GM23248 (cell line): ENCODE measurements at places on chromosomes 7 and 10. TPM values are rescaled to one million over a fixed set of nuclear protein-coding genes. Genes with fewer than 3 reads are reported as not detected.

- no peak for DNase-seq
- H3K4me3 ChIP-seq = no peak overlapping the region
- H3K27ac ChIP-seq = no peak overlapping the region
Observed at GRCh38 chr10:123972481-123973401, 81.1 kb upstream of the CPXM2 start.

FAM13C gene
- total RNA-seq = 0.51 and 0.54 TPM in 2 replicates

HYAL4 gene
- total RNA-seq = not detected in 2 replicates

DNA sequence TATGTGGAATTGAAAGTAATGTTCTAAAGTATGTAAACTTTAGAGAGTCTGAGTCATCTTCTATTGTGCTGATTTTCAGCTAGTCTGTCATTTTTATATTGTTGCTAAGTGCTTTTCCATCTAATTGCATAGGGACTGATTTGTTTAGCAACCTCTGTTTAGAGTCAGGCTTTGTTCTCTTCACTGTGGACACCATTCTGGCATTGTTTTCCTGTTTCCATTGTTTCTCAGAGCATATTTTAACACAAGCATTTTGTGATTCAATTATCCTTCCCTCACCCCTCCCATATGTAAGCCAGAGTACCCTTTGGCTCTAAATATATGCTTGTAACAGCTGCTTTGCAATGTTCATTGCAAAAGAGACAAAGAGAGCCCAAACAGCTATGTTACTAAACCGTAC lies 748.4 kb upstream of the PHF14 start:
- no peaks in the 10 kb centered on the region for H3K4me1 ChIP-seq
- no peaks in the 10 kb centered on the region for H3K36me3 ChIP-seq
- H3K4me3 ChIP-seq = no peak overlapping the region
- no peak for DNase-seq
- H3K27ac ChIP-seq = no peak overlapping the region
- H3K27me3 ChIP-seq = no peaks in the 10 kb centered on the region

- DNase-seq = no peak
- H3K36me3 ChIP-seq = no peaks in the 10 kb centered on the region
- no peaks in the 10 kb centered on the region for H3K27me3 ChIP-seq
- H3K4me3 ChIP-seq = no peak overlapping the region
Observed at GRCh38 chr10:128042131-128042610, 84.1 kb downstream of the MKI67 start.

- DNase-seq = no peak
- H3K27me3 ChIP-seq = no peaks in the 10 kb centered on the region
- H3K4me3 ChIP-seq = no peak overlapping the region
- H3K4me1 ChIP-seq = no peaks in the 10 kb centered on the region
Observed at GRCh38 chr10:7734821-7735220, 31.7 kb downstream of the ITIH2 start.

DNA sequence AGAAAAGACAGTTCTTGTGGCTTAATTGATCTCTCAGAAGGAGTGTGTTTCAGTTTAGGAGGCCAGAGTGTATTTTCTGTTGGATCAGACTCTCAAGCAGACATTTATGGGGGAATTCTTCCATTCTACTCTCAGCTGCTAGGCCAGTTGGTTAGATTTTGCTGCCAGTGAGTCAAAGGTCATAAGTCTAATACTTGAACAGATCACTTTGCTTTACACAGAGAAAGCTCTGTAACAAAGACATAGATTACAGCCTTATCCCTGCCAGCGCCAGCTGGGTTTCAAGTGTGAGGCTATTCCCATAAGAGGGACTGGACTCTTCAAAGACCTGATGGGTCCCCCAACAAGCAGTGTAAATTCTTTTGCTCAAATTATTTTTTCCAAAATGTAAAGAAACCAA lies 145.6 kb upstream of the SEMA3C start:
- DNase-seq = no peak
- H3K4me3 ChIP-seq = no peak overlapping the region
- no peaks in the 10 kb centered on the region for H3K36me3 ChIP-seq
- no peak overlapping the region for H3K27ac ChIP-seq
- no peaks in the 10 kb centered on the region for H3K4me1 ChIP-seq

GPR85 gene
- total RNA-seq = 5.1 and 7.2 TPM in 2 replicates

- no peak overlapping the region for H3K4me3 ChIP-seq
- DNase-seq = no peak
- no peaks in the 10 kb centered on the region for H3K4me1 ChIP-seq
- H3K36me3 ChIP-seq = no peaks in the 10 kb centered on the region
- no peaks in the 10 kb centered on the region for H3K27me3 ChIP-seq
- no peak overlapping the region for H3K27ac ChIP-seq
Observed at GRCh38 chr10:103722632-103723031, 132.7 kb downstream of the SH3PXD2A start.

HOXA10 gene
- total RNA-seq = 27.4 and 29.3 TPM in 2 replicates

DNA sequence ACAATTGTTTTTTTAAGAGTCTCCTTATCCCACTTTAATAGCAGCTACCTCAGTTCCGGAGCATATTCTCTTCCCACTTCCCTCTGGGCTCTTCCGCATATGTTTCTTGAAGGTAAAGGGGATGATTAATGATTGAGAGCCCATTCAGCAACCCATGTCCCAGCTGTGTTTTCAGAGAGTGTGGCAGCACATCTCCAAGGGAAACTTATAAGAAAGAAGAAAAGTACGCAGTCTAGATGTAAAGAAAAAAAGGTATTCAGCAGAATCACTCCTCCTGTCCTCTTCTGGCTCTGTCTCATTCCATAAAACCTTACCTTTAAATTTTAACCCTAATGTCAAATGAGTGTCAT lies 9.7 kb upstream of the ANKRD7 start:
- H3K4me3 ChIP-seq = peak overlapping the region; percentile 88
- DNase-seq = no peak
- no peaks in the 10 kb centered on the region for H3K4me1 ChIP-seq
- no peaks in the 10 kb centered on the region for H3K27me3 ChIP-seq

- H3K36me3 ChIP-seq = no peaks in the 10 kb centered on the region
- DNase-seq = peak; percentile 18
- no peaks in the 10 kb centered on the region for H3K4me1 ChIP-seq
- H3K4me3 ChIP-seq = no peak overlapping the region
- peaks cover 43% of the 10 kb centered on the region for H3K27me3 ChIP-seq
- no peak overlapping the region for H3K27ac ChIP-seq
Observed at GRCh38 chr10:48762064-48763042, 77.7 kb downstream of the WDFY4 start.

- H3K4me1 ChIP-seq = no peaks in the 10 kb centered on the region
- H3K27ac ChIP-seq = no peak overlapping the region
- no peak for DNase-seq
- H3K36me3 ChIP-seq = no peaks in the 10 kb centered on the region
- H3K27me3 ChIP-seq = no peaks in the 10 kb centered on the region
- H3K4me3 ChIP-seq = no peak overlapping the region
Observed at GRCh38 chr7:43437001-43437400, 145.9 kb upstream of the STK17A start.

DNA sequence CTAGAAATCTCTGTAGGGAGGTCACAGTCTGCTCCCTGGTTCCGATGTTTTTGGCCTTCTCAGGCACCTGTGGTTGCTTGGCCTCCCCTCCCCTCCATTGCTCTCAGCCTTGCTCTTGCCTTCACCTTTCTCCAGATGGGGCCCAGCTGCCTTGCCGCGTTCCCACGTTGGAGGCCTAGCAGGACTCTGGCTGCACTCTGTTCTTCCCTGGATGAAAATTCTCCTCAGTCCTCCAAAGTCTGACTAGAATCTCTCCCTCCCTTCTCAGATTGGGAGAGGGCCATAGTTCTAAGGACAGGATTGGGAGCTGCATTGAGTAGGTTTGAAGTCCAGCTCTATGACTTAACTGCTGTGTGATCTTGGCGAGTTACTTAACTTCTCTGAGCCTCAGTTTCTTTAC lies 213.7 kb upstream of the HABP2 start:
- DNase-seq = no peak
- no peaks in the 10 kb centered on the region for H3K36me3 ChIP-seq
- H3K27me3 ChIP-seq = no peaks in the 10 kb centered on the region
- H3K4me1 ChIP-seq = peaks cover 12% of the 10 kb centered on the region; the same call in 1 of the 2 replicates
- no peak overlapping the region for H3K27ac ChIP-seq

GRCh38 chr7:17434841-17435692 lies 136.6 kb downstream of the AHR start:
- DNase-seq = no peak
- no peaks in the 10 kb centered on the region for H3K36me3 ChIP-seq

ANKRD30A gene
- not detected in 2 replicates for total RNA-seq

DNA sequence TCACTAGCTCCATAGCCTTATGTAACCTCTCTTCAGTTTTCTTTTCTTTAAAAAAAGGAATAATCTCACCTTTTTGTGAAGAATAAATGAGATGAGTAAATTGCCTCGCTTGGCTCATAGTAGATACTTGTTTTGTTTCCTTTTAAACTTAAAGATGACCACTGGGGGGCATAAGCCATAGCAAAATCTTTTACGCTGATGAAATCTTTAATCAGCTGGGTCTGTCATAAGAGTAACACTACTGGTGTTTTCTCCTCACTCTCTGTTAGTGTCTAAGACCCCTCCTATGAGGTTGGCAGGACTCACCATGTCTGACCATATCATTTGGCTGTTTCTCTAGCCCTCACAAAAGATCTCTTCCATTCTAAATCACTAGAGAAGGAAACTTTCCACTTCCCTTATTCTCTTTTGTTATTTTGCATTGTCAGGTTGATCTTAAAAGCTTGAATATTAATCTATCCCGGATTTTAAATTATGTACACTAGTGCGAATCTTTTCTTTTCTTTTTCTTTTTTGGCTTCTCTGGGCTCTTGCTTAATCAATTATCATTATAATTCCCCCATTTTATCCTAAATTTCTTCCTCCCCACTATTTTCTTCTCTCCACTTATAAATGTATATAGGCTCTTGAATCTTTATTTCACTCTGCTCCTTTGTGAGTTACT lies 12.5 kb downstream of the STAG3 start:
- H3K4me1 ChIP-seq = peaks cover 17% of the 10 kb centered on the region
- H3K36me3 ChIP-seq = no peaks in the 10 kb centered on the region
- H3K27me3 ChIP-seq = no peaks in the 10 kb centered on the region
- H3K4me3 ChIP-seq = no peak overlapping the region

DNA sequence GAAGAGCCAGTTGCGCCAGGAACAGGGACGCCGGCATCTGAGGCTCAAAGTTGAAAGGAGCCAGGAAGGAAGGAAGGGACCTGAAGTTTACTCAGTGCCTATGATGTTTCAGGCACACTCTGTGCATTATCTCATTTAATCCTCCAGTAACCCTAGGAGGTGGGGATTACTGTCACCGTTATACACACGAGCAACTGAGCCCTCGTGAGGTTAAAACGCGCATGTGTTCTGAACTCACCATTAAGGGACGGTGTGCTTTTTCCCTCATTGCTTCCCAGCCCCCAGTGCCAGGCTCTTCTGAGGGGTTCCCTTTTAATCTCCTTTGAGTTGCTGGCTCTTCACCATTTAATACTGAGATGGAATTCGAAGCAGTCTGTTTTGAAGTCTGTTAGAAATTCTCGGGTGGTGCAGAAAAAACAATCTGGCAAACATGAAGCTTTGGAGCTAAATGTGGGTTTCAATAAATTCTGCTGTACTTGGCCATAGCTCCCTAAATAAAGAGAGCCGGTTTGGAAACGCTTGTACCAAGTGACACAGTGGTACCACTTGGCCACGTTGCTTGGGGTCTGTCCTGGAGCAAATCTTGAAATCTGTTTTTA lies 102.2 kb downstream of the TAX1BP1 start:
- H3K27ac ChIP-seq = no peak overlapping the region
- peak; percentile 21 for DNase-seq
- H3K4me3 ChIP-seq = no peak overlapping the region
- H3K4me1 ChIP-seq = no peaks in the 10 kb centered on the region
- no peaks in the 10 kb centered on the region for H3K27me3 ChIP-seq

- H3K36me3 ChIP-seq = no peaks in the 10 kb centered on the region
- H3K4me1 ChIP-seq = no peaks in the 10 kb centered on the region
Observed at GRCh38 chr10:25614652-25615051, 319.4 kb upstream of the MYO3A start.

DNA sequence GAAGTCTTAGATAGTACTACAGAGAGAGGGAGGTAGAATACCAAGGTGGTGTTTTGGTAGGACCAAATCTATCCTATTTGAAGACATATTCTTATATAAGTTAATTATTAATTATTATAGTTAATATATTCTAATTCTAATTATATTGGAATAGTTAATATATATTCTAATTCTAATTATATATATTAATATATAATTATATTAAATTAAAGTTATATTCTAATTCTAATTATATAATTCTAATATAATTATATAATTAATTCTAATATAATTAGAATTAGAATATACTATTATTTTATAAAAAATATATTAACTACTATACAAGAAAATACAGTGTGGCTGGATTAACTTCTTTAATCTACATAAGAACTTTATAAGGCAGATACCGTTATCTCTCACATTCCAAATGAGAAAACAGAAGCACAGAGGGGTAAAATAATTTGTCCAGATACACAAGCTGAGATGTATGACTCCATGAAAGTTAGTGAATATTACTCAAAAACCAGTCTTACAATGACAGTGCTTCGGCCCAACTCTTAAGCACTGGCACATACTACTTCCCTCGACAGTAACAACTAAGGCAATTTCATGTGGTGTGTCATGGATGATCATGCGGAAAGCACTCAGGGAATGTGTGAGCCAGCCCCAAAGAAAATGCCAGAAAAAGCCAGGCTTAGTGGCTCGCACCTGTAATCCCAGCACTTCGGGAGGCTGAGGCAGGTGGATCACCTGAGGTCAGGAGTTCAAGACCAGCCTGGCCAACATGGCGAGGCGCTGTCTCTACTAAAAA lies 42.6 kb downstream of the TYW1B start:
- no peaks in the 10 kb centered on the region for H3K36me3 ChIP-seq
- no peak overlapping the region for H3K27ac ChIP-seq
- H3K27me3 ChIP-seq = no peaks in the 10 kb centered on the region
- DNase-seq = peak; percentile 81
- H3K4me1 ChIP-seq = peaks cover 24% of the 10 kb centered on the region
- no peak overlapping the region for H3K4me3 ChIP-seq

LHFPL3 gene
- total RNA-seq = not detected in 2 replicates

GPR146 gene
- 9.7 and 10.2 TPM in 2 replicates for total RNA-seq

DNA sequence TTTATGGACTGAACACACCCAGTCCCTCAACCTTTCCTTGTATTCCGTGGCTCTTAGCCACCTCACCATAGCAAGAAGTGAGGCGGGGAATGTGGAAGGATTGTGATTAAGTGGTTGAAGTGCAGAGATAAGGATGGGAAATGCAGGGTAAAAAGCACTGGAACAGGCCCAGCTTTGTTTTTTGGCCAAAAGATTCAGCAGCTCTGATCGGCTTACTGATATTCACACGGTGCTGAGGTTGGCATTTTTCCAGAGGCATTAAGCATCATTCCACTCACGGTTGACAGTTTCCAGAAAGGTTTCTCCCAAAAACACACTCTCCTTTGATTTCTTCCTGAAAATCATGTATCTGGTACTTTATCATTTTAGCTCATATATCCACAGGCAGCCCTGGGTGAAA lies 544.2 kb downstream of the CNTNAP2 start:
- DNase-seq = no peak
- H3K27me3 ChIP-seq = no peaks in the 10 kb centered on the region
- no peak overlapping the region for H3K4me3 ChIP-seq
- H3K36me3 ChIP-seq = no peaks in the 10 kb centered on the region
- no peak overlapping the region for H3K27ac ChIP-seq
- H3K4me1 ChIP-seq = no peaks in the 10 kb centered on the region

METTL27 gene
- 3.5 and 5.3 TPM in 2 replicates for total RNA-seq

GRCh38 chr10:63229161-63229560 lies 96.0 kb downstream of the NRBF2 start:
- H3K4me3 ChIP-seq = no peak overlapping the region
- H3K36me3 ChIP-seq = no peaks in the 10 kb centered on the region
- H3K4me1 ChIP-seq = peaks cover 10% of the 10 kb centered on the region; the same call in 1 of the 2 replicates
- no peak for DNase-seq
- H3K27ac ChIP-seq = no peak overlapping the region
- no peaks in the 10 kb centered on the region for H3K27me3 ChIP-seq
